ENCODE measurements at places on chromosomes 2 and 18.

DNA sequence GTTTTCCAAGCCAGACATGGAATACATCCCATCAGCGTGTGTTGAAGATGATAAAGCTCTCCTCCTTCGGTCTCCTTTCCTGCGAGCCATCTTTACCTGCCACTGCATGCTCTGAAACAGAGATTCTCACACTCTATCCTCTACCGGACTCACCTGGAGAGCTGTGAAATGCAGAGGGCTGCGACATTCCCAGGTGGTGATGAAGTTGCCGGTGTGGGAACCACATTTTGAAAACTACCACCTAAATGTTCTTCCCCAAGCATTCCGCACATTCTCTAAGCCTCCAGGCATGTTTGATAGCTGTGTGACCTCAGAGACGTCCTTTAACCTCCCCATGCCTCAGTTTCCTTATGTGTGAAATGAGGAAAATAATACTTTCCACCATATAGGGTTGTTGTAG is 226.2 kb upstream of the RAB6C start:
- DNase-seq: no peak

- DNase-seq: no peak
These were observed 50.9 kb upstream of the BIN1 start for GRCh38 chr2:127157651-127158485.

- no peak for DNase-seq
These were observed 58.8 kb downstream of the DGKD start for GRCh38 chr2:233413046-233413445.

- DNase-seq: no peak
These were observed 109.8 kb downstream of the EN1 start for GRCh38 chr2:118737684-118738083.

- DNase-seq: no peak
These were observed 77.6 kb downstream of the AP1S3 start for GRCh38 chr2:223759569-223760430.

DNA sequence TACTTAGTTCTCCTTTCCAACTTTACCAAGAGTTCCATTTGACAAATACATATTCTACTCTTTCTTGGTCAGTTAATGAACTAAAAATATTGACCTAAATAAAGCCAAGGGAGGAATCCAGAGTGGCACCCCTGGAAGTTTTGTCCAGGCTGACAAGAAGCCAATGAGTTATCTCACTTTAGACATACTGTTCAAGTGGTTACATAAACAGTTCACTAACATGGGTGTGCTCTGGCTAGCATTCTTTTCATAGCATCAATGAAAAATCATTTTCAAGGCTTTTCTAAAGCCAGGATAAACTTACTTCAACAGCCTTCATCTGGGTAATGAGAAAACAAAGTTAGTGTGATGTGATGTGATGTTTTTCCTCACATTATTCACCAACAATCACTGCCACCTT is 649.4 kb downstream of the TDRD15 start:
- DNase-seq: no peak

- peak; percentile 3 for DNase-seq
These were observed 1.8 kb downstream of the CBLN2 start for GRCh38 chr18:72542342-72542741.

- no peak for DNase-seq
These were observed 22.2 kb upstream of the YES1 start for GRCh38 chr18:834082-834720.

DNA sequence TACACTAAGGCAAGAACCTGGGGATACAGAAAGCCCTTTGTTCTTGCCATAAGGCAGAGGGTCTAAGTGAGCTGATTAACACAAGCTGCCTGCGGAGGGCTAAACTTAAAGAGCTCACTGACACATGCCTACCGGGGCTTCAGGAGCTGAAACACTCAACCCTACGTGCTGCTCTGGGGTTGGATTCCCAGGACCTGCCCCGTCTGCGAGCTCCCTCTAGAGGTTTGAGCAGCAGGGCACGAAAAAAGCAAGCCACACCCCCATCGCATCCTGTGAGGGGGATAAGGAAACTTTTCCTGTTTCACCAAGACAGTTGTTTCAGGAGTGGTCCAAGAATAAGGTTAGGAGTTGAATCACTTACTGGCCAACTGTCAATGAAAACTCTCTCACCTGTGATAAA is 562.1 kb downstream of the TMX3 start:
- no peak for DNase-seq

DNA sequence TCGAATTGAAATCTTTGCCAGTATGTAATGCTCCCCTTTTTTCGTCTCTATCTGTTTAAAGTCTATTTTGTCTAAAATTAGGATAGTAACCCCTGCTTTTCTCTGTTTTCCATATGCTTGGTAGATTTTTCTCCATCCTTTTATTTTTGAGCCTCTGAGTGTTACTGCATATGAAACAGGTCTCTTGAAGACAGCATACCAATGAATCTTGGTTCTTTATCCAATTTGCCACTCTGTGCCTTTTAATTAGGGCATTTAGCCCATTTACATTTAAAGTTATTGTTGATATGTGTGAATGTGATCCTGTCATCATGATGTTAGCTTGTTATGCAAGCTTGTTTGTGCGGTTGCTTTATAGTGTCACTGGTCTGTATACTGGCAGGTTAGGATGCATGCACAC is 490.8 kb upstream of the VWC2L start:
- DNase-seq: no peak

DNA sequence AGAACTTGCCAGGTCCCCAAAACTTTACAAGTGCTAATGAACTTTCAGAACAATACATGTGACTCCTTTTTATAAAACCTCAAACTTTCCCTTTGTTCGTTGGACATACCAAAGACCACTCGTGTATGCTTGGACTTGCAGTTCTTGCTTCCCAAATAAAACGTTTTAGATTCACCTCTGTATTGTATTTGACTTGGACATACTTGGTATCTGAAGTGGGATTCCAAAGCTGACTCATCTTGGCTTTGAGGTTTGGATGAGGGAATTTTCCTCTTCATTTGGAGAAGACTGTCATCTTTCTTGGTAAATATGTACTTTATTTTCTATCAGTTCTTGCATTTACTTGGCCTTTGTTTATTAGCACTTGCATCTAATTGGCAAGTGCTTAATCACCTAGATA is 8.0 kb upstream of the CYB5A start:
- DNase-seq: no peak

GRCh38 chr2:54634564-54635511 is 88.6 kb upstream of the EML6 start:
- DNase-seq: peak; percentile 74

GRCh38 chr2:3867469-3867868 is 164.1 kb downstream of the DCDC2C start:
- DNase-seq: no peak

GRCh38 chr18:60987963-60988362 is 345.3 kb upstream of the CDH20 start:
- DNase-seq: no peak

DNA sequence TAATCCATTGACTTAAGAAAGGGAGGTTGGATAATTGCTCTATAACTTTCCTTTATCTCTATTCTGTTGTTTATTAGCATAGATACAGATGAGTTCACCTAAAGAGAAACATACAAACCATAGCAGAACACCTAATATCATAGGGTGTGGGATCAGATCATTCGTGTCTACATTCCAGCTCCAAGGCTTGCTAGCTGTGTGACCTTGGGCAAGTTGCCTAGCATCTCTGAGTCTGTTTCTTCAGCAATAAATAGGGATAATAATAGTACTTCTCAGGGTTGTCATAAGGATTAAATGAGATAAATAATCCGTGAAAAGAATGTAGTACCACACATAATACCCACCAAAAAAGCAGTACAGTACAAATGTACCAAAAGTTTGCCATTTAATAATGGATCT is 126.2 kb downstream of the PLB1 start:
- no peak for DNase-seq

- no peak for DNase-seq
These were observed 316.4 kb downstream of the AGAP1 start for GRCh38 chr2:235810252-235810651.

- no peak for DNase-seq
These were observed 58.5 kb downstream of the SMAD7 start for GRCh38 chr18:48892146-48892855.

- DNase-seq: no peak
These were observed 47.0 kb upstream of the RALBP1 start for GRCh38 chr18:9428301-9428706.

GRCh38 chr2:238710032-238710735 is 137.7 kb upstream of the TWIST2 start:
- DNase-seq: no peak

DNA sequence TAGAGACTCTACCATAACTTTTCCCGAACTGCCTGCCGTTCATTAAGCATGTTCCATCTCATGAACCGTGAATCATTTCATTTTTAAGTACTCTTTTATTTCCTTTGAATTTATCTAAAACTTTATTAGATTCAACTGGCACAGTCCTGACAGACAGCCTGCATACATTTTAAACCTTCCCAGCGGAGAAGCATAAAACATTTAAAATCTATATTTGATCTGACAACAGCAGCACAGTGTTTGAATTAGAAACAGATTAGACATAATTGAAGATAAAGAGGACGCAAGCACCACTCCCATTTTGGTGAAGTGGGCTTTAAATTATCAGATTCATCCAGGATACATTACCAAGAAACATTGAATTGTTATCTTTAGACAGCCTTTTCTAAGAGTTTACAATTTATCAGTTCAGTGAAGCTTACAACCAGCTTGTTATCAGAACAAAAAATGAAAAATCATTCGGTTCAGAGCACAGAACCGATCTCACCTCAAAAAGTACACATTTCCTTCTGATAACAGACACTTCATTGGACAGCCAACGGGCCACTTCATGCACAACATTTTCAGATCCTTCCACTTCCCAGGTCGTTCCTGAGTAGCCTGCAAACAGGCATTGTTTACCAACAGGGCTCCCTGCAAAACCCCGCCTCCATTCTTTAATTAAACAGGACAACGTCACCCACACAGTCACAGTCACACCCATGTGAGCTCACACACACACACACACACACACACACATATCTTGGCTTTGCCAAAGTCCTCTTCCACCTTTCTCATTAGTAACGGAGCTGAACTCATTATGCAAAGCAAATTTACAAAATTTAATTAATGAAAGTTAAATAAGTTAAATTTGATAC is 171.2 kb downstream of the SP3 start:
- no peak for DNase-seq

- DNase-seq: no peak
These were observed 10.6 kb upstream of the SLC39A10 start for GRCh38 chr2:195646424-195646823.

GRCh38 chr2:194077366-194077765 is 1579.7 kb upstream of the SLC39A10 start:
- DNase-seq: no peak

DNA sequence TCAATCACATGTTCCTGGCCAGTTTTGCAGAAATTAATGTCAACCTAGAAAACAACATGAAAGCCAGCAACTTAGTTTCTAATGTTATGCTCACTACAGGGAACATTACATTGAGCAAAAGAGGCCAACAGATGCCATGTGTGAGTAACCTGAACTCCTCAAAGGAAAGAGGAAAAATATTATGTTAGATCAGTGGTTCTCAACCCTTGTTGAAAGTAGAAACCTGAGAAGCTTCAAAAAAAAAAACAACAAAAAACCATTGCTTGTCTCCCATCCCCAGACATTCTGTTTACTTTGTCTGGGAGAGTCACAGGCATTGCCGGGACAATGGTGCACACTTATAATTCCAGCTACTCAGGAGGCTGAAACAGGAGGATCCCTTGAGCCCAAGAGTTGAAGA is 57.7 kb downstream of the METTL4 start:
- DNase-seq: no peak

DNA sequence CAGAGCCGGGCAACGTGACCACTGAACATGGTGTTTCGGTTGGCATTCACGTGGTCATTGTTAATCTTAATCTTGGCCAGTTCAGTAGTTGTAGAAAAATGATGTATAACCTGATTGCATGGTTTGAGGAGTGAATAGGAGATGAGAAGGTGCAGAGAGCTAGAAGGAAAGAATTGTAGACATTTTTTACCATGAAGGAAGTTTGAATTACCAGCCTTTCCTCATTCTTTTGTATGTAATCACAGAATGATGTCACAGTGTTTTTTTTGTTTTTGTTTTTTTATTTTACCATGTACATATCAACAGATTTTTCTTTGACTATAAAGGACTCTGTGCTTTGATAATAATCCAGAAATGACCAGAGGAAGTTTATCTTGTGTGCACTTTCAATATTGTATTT is 126.3 kb downstream of the LTBP1 start:
- DNase-seq: no peak

DNA sequence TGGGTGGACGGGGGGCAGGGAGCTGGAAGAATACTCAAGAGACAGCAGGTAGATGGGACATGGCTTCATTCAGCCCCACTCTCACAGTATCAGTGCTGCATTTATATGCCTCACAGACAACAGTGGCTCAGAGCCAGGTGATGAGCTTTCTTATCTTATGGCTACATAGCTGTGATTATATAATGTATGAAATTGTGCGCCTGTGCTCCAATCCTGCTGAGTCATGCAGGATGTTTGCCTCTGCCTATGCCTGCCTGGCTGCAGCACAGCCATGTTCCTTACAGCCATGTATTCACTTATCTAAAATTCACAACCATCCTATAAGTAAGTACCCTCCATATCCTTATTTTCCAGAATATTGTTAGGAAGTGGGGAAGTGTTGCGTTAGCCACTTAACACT is 37.7 kb upstream of the RNF103 start:
- DNase-seq: no peak

- DNase-seq: no peak
These were observed 2.6 kb upstream of the ACAA2 start for GRCh38 chr18:49815927-49816326.

DNA sequence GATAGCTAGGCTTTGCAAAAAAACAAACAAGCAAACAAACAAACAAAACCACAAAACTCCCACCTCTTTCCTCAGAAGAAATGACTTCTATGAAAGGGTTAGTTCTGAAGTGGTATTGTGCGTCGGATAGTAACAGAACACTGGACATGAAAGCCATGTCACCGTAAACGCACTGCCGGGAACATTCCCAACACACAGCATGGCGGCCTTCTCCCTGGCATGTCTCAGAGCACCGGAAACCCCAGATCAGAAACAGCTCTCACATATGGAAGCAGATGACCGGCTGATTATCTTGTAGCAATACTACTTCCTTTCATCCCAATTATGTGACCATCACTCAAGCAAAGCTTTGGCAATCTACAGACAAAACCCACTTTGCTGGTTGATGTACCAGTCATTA is 197.8 kb upstream of the PXDN start:
- no peak for DNase-seq

GRCh38 chr2:20653695-20654534 is 3.0 kb upstream of the HS1BP3 start:
- DNase-seq: no peak

GRCh38 chr18:35041815-35042387 is 688 bp downstream of the MAPRE2 start:
- no peak for DNase-seq

DNA sequence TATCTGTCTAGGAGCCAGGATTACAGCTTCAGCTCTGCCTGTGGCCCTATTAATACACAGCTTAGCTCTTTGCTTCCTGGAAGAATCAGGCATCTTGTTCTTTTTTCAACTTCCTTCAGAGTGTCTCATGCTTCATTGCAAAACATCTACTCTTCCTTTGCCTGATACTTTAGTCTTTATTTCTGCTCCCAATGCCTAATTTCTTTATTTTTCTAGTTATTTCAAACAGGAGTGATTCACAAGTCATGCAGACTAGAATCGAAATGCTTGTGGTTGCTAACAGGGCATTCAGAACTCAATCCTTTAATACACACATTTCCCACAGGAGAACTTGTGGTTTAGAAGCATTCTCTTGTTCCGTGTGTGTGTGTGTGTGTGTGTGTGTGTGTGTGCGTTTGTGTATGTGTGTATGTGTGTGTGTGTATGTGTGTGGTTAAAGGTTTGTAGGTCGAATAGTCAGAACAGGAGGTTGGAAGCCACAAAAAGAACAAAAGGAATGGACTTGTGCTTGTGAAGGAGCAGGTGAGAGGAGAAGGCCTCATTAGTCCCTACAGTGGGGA is 28.3 kb upstream of the INSIG2 start:
- peak; percentile 45 for DNase-seq

Data from GM06990 (cell line).